Right ventricle myocardium inferior (tissue), 1 donor: ENCODE measurements at places on chromosomes 6 and 20.

- DNase-seq, result no peak
Measured at GRCh38 chr6:128725271-128726233, 157.4 kb upstream of the LAMA2 start.

DNA sequence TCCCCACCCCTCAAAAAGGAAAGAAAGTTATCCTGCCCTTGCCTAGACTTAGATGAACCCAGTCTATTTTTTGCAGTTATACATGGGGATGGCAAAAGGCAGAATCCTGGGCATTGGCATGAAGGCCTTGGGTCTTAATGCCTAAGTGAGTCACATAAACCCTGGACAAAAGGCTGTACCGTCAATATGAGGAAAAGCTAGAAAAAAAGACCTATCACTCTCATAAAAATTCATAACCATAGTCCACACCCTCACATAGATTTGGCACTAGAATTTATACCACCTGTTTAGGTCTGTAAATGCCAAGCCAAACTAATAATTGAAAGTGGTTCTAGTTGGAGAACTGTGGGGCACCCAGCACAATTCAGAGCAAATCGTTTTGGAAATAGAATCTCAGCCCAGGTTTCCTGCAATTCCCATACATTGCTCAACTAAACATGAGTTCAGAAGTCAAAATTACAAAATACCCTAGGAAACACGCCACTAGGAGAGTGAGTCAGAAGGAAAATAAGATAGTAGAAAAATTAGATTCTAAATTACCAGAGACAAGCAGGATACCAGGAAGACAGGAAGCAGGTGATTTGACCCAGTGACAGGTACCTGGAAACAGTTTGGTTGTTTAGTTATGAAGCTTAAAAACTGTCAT lies 70.4 kb upstream of the FUCA2 start:
- no peak for DNase-seq

DNA sequence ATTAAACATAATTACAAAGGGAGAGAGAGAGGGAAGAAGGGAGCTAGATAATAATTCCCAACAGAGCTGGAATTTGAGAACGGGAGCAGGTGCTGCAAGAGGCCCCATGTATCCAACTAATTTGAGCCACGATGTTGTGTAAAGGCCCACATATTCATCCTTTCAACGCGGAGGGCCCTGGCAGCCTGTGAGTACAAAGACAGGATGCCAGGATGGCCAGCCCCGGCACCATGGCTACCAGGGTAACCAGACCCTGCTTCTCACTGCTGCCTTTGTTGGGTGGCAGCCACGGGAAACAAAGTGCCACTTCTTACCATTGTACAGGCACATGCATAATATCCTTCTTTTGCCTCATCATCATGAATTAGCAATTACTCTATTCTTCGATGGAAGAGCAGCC lies 492.0 kb upstream of the NRSN1 start:
- no peak for DNase-seq

GRCh38 chr6:168050881-168051586 lies 28.0 kb downstream of the FRMD1 start:
- peak; percentile 37 for DNase-seq

DNA sequence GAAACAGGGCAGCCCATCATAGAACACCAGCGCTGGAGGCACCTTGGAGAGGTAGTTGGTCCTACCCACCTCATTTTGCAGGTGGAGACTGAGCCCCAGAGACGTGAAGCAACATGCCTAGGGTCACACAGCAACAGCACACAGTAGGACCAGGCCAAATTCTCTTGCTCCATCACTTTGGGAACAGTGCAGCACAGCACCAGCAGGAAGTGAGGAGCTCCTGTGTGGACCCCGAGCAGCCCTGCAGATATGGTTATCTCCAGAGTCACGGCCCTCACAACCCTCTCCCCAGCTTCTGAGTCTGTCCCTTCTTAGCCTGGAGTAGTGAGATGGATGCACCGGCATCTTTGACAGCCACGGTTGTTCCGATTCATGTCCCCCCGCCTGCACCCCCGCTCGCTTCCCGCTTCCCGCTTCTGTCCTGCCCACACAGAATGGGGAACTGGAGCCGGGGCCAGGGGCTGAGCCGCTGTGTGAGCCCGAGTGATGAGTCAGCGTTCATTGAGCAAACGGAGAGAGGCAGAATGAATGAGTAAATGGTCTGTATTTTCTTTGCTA lies 72.6 kb upstream of the DUSP22 start:
- peak; percentile 93 for DNase-seq

GRCh38 chr6:26743941-26744699 lies 84.6 kb upstream of the ZNF322 start:
- DNase-seq, result no peak

GRCh38 chr6:4368649-4369048 lies 233.3 kb upstream of the ECI2 start:
- DNase-seq, result no peak

GRCh38 chr20:46182276-46183200 lies 64.4 kb downstream of the CD40 start:
- DNase-seq, result no peak

DNA sequence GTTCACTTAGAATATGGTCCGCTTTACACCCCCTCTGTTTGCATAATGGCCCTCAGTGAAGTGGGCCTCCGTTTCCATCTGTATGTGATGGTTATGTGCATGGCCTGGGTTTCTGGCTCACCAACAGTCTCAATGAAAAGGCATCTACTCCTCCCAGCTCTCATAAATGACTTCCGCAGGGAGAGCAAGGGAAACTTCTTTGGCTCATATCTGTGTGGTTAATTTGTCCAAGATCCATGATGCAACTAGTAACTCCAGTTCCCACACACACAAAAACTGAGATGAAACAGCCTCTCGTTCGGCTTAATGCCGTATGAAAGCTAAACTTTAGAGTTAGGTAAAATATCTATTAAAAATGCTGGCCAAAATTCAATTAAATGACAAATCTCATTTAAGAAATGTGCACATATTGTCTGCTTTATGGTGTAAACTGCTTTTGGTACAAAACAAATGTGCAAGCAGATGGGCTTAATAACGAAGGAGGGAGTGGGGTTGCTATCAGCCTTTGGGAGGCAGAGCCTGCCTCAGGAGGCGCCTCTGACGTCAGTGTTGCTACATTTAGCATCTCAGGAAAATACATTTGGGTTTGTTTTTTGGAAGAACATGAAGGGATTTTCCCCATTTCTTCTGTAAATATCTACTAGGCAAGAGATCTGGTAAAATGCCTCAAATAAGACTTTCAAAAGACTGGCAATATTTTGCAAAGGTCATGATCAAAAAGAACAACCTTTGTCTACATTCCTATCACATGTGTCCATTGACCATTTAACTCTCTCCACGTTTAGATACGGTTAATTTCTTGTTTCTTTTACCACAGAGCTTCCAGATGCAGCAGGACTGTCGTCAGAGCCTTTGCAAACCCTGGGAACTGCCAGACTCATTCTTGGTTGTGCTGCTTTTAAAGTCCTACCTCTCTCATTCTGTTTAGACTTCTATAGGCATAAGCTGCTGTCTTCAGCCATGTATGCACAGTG lies 96.8 kb downstream of the ARMC2 start:
- DNase-seq, result peak; percentile 81

DNA sequence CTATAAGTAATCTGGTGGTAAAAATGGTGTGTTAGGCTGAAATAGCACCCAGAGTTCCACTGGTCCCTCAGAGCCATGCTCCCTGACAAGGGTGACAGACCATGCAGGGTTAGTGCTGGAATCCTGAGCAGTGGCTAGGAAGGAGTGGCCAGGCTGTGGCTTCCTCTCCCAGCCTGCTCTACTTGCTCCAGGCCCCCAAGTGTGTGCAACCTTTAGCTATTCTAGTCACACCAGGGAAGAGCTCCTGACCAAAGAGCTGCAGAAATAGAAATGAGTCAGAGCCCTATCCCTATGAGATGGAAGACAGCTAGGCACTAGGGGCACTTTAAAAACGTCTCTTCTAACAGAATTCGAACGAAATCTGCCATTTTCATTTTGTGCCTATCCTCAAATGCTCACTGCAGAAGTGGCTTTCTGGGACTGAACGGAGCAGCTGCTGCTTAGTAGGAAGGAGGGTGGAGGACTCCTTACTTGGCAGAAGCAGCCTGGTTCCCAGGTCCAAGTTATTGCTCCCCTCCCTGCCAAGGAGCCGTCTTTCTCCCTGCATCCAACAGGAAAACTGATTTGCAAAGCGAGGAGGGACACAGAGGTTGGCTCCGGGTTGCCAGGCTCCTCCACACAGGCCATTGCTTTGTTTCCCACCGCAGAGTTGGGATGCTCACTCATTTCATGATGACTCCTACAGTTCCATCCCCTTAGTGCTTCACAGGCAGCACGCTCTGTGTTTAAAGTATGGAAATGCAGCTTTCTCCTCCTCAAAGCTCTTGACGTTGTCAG lies 754.5 kb downstream of the C6orf118 start:
- no peak for DNase-seq

- no peak for DNase-seq
Measured at GRCh38 chr6:25004357-25004756, 68.6 kb upstream of the RIPOR2 start.

- DNase-seq, result peak; percentile 63
Measured at GRCh38 chr20:25600632-25601031, 15.3 kb upstream of the NINL start.

DNA sequence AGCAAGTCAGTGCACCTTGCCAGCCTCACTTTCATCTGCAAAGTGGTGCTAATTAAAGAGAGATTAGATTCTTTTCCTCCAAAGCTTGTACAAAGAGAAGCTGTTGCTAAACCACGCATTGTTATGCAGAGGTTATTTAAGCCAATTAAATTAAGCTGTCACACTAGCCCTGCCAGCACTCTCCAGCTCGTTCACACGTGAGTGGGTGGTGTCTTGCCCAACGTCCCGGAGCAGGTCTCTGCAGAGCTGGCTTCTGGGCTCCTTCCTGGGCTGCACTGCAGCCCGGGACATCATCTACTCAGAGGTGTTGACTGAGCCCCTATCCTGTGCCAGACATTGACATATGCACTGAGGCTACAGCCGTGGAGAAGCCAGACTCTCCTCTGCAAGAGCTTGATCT lies 401.6 kb upstream of the SULF2 start:
- DNase-seq, result peak; percentile 13

DNA sequence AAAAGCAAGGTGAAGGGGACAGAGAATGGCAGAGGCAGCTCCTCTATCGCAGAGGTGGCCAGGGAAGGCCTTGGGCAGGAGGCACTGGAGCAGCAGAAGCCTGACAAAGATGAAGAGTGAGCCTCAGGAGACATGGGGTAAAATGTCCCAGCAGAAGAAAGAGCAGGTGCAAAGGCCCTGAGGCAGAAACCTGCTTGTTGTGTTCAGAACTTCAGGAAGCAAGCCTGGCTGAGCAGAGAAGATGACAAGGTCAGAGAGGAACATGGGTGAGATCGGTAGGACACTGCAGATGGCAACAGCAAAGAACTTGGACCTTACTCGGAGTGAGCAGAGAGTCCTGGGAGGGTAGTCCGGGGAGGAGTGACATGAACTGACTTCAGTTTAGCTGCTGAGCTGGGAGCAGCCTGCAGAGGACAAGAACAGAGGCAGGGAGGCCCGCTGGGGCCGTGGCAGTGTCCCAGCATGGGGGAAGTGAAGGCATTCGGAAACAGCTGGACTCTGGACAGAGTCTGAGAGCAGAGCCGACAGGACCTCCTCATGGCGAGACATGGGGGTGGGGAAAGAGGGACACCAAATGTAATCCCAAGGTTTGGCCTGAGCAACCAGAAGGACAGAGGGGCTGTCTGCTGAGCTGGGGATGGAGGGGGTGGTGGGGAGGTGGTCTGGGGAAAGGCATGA lies 106.3 kb downstream of the PREX1 start:
- no peak for DNase-seq

GRCh38 chr6:20538907-20539306 lies 4.7 kb downstream of the CDKAL1 start:
- DNase-seq, result no peak

DNA sequence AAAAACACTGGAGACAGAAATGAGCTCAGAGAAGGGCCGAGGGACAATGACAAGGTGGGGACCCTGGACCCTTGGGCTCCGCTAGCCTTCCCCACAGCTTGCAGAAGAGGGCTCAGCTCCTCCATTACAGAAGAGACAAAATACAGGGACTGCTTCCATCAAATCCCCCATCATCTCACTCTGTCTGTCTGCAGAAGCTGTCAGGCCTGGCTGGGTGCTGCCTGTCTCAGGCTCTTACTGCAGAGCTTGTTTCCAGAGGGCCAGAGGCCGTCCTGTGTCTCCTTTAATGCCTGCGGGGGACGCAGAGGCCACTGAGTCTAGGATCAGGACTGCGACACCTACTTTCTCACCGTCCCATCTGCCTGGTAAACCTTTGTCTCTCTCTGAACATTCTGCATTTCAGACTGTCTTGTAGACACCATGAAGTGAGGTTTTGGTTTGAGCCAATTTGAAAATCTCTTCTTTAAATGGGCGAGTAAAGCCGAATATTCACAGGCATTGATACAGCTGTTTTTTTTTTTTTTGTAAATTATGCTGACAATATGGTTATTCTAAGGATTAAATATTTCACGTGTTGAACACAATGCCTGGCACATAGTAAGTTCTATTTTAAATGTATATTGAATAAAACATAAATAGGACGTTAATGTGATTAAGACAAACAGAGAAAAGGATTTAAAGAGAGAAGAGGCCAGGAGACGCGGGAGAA lies 28.3 kb downstream of the RNASET2 start:
- no peak for DNase-seq

DNA sequence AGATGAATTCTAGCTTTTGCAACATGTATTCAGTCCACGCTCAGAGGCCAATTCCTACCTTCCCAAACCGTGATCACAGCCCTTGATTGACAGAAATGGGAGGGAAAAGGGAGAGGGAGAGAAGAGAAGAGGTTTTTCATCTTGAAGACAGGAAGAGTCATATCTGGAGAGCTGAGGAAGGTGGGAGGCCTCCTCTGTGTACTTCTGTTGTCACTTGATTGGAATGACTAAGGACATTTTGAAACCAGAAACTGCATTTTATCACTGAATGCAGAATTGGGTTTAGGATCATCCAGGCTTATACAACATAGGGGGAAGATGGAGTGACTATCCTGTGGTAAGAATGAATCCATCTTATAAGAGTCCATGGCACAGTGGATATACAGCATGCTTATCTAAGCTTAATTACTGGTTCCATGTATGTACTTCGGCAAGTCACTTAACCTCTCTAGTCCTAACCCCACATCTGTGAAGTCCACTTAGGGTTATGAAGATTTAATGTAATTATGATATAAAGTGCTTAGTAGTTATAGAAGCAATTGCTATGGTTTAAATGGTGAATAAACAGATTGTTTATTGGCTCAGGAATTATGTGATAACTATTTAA lies 144.0 kb downstream of the BCKDHB start:
- no peak for DNase-seq

DNA sequence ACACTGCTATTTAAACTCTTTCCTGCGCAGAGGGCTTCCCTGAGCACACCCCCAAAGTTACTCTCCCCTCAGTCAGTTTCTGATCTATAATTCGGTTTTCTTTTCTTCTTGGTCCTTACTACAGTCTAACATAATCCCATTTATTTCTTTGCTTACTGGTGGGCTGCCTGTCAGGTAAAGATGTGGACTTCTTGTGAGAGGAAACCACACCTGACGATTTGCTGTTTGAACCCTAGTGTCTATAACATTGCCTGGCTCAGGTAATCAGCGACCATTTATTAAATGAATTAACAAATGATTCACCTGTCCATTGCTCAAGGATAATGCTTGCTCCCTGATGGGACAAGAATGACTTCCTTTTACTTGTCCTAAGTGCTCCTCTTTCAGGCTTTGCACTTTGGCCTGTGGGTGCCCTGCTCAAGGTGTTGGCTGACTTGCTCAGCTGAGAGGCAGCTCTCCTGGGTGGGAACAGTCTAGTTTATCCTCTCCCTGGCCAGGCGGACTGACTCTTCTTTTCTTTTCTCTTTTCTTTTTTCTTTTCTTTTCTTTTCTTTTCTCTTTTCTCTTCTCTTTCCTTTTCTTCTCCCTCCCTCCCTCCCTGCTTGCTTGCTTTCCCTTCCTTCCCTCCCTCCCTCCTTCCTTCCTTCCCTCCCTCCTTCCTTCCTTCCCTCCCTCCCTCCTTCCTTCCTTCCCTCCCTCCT lies 233.1 kb downstream of the BCAS1 start:
- DNase-seq, result no peak

- no peak for DNase-seq
Measured at GRCh38 chr6:152734630-152735029, 16.0 kb upstream of the VIP start.
